Ovary (tissue), 10 donors: ENCODE measurements at places on chromosomes 6 and 20. TPM values are rescaled to one million over a fixed set of nuclear protein-coding genes. Genes with fewer than 3 reads are reported as not detected.

- H3K27me3 ChIP-seq: no peaks in the 10 kb centered on the region
- DNase-seq: no peak
- H3K27ac ChIP-seq: no peak overlapping the region
These were observed 204.0 kb upstream of the MOCS1 start for GRCh38 chr6:40138273-40138720.

DNA sequence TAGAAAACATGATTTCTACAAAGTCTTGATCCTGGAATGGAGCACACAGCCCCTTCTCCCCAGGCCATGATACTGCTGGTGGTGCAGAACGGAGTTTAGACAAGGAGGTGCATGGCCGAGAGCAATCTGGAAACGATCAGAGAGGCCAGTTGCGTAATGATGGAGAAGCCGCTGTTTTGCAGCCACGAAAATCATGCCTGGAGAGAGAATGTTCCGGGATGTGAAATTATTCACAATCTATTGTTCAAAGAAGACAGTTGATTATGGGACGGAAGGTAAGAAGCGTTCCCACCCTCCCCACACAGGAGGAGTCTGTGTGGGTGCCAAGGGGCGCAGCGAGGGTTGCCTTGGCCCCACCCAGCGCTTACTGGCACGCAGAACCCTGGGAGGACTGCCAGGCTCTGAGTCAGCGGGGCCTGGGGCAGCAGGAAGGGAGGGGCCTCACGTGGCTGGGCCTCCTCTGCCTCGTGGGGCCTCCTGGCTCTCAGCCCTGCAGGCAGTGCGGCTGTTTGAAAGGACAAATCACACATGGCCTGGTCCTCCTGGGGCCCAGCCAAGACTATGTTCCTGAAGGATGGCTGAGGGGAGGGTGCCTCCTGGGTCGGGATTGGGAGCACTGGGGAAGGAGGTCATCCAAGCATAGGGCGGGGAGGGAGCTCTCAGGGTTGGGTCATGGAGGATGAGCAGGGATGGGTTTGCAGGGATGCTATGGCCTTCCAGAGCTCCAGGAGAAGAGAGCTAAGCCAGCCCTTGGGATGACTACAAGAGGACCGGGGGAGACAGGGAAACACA, 8.7 kb upstream of the AP5S1 start:
- no peaks in the 10 kb centered on the region for H3K27me3 ChIP-seq
- peak; percentile 100 for DNase-seq
- peaks cover 19% of the 10 kb centered on the region for H3K4me1 ChIP-seq
- H3K27ac ChIP-seq: peak overlapping the region; percentile 95
- no peaks in the 10 kb centered on the region for H3K36me3 ChIP-seq

DNA sequence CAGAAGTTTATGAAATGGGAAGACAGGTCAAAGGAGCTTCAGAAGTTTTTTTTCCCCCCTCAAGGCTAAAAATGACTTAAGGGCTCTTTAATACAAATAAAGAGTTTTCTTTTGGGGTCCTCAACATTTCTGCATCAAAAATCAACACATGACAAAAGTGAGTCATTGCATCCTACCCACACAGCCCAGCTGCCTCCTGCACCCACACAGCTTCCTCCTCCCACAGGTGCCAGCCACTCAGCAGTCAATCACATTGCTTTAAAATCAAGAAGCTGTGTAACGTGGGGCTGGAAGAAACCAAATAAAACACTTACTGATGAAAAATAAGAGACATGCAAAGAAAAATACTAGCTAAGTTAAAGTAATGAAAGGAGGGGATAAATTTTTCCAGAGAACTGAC, 68.5 kb downstream of the MAP3K5 start:
- no peaks in the 10 kb centered on the region for H3K27me3 ChIP-seq
- no peaks in the 10 kb centered on the region for H3K36me3 ChIP-seq
- no peak overlapping the region for H3K27ac ChIP-seq
- peaks cover 1% of the 10 kb centered on the region for H3K4me1 ChIP-seq
- no peak overlapping the region for H3K4me3 ChIP-seq

DNA sequence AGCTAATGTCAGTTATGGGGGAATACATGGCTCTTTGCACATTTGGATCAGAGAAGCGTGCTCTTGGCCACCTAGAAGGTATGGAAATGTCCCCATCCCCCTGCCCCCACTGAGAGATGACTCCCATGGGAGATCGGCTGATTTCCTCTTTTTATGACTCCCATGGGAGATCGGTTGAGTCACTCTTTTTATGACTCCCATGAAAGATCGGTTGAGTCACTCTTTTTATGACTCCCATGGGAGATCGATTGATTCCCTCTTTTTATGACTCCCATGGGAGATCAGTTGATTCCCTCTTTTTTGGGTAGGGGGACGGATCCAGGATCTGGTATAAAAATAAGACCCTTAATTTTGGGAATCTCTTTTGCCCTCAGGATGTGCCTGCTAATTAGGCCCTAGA, 10.3 kb upstream of the TAAR9 start:
- no peaks in the 10 kb centered on the region for H3K4me1 ChIP-seq
- H3K4me3 ChIP-seq: no peak overlapping the region
- no peak overlapping the region for H3K27ac ChIP-seq

DNA sequence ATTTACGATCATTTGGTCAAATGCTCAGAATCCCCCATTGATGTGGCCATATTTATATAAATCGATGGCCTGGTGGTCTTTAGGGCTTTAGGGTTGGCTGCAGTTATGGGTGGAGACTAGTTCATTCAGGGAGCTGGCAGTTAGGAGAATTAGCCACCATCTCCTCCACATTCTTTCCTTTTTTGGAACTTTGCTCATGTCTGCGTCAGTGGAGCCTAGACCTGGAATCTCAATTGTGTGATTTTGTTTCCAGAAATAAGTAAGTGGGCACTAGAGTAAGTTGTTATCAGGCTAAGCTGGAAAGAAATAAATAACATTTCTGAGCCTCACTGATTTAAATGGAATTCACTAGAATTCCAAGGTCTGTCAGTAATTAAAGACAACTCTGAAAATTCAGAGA, 29.0 kb upstream of the ELOVL5 start:
- no peaks in the 10 kb centered on the region for H3K27me3 ChIP-seq
- H3K4me3 ChIP-seq: no peak overlapping the region

DNA sequence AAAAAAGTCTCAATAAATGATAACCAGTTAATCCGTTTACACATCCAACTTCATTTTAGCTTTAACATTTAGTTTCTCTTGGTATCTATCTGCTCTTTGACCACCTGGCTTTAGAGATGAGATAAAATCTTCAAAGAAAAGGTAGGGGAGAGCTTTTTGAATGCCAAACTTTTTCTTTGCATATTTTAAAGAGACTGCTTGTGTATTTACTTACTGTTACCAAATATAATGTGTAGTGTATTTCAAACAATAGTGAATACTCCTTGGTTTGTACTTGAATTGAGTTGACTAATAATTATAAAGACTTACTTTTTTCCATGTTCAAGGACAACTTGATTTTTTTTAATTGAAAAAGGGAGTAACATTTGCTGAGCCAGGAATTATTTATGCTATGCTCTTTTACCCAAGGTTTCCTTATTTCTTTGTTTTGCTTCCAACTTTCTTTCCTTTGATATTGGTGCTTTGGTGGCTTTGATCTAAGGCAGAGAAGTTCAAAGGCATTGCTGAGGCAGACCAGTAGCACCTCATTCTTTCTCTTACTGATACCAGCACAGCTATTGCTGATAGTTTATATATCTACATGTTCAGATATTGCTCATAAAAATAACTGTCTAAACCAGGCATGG, 7.8 kb downstream of the CCDC170 start:
- H3K4me3 ChIP-seq: no peak overlapping the region
- no peaks in the 10 kb centered on the region for H3K36me3 ChIP-seq
- H3K27ac ChIP-seq: peak overlapping the region; percentile 0
- no peaks in the 10 kb centered on the region for H3K27me3 ChIP-seq
- H3K4me1 ChIP-seq: peaks cover 1% of the 10 kb centered on the region

DNA sequence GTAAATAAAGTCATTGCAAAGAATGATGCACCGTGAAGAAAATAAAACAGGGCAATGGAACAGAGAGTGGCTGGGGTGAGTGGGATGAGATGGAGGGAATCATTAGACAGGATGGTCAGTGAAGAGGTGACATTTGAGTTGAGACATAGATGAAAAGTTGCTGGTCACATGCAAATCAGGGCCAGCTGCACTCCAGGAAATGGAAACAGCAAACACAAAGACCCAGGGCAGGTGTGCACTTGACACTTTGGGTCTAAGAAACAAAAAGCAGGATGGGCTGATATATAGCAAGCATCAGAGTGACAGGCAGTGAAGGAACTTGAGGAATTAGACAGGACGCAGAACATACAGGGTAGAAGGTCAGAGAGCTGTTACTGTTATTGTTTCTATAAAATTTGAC, 171.5 kb upstream of the RIPOR2 start:
- no peaks in the 10 kb centered on the region for H3K36me3 ChIP-seq
- no peak for DNase-seq
- no peak overlapping the region for H3K27ac ChIP-seq
- H3K27me3 ChIP-seq: no peaks in the 10 kb centered on the region
- H3K4me1 ChIP-seq: no peaks in the 10 kb centered on the region
- no peak overlapping the region for H3K4me3 ChIP-seq

- no peak for DNase-seq
- H3K4me1 ChIP-seq: peaks cover 2% of the 10 kb centered on the region
- no peak overlapping the region for H3K27ac ChIP-seq
- no peaks in the 10 kb centered on the region for H3K36me3 ChIP-seq
- H3K27me3 ChIP-seq: no peaks in the 10 kb centered on the region
These were observed 76.2 kb upstream of the ESR1 start for GRCh38 chr6:151731313-151731712.

DNA sequence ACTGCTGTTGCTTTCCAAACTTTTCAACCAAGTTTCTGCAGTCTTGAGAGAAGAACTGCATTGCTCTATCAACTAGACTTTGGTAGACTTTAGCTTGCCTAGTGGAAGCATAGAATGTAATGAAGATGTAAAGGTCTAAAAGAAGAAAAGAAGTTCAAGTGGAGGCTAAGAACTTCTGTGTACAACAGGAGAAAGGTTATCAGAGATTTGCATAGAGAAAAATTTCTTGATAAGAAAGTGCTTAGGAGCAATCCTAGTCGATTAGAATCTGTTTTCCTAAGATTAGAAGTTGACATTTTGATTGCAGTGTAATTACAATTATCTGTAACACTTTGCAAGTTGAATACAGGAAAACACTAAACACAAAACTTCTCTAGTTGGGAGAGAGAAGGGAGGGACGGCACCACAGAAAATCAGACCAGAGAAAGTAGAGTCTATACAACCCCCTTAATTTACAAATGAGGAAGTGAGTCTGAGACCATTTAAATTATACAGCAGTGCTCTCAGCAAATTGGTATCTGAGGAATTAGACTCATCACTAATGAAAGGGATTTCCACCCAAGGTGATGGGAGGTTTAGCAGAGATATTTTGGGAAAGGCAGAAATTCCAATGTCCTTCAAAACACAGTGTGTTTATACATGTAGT, 194.3 kb upstream of the MARCKS start:
- H3K36me3 ChIP-seq: no peaks in the 10 kb centered on the region
- H3K4me1 ChIP-seq: no peaks in the 10 kb centered on the region
- H3K27ac ChIP-seq: no peak overlapping the region
- DNase-seq: no peak

DNA sequence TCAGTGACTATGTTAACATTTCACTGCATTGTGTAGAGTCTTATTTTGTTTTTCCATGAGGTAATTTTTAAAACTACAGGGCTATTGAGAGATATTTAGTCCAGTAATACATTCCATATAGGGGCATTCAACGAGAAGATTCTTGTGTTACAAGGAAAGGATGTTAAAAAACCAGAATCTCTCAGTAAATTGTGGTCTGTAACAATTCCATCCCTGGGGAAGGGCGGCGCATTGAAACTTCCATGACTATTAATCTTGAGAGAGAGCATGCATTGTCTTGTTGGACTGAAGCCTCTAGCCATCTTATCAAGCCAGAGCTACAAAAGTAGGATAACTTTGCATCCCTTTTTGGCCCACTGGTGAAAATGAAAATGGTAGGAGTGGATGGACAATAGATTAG, 119.7 kb downstream of the BCKDHB start:
- no peaks in the 10 kb centered on the region for H3K27me3 ChIP-seq
- DNase-seq: no peak
- H3K36me3 ChIP-seq: no peaks in the 10 kb centered on the region
- no peak overlapping the region for H3K4me3 ChIP-seq

- no peak for DNase-seq
- no peak overlapping the region for H3K4me3 ChIP-seq
- peaks cover 8% of the 10 kb centered on the region for H3K4me1 ChIP-seq
- H3K36me3 ChIP-seq: no peaks in the 10 kb centered on the region
- no peak overlapping the region for H3K27ac ChIP-seq
These were observed 39.0 kb downstream of the TPD52L1 start for GRCh38 chr6:125192610-125192930.

The TMEM244 gene
- not detected for total RNA-seq

The C4A gene
- 447 TPM for total RNA-seq

The SNX9 gene
- total RNA-seq: 47.8 TPM
